ENCODE measurements at places on chromosomes 7 and 10.

DNA sequence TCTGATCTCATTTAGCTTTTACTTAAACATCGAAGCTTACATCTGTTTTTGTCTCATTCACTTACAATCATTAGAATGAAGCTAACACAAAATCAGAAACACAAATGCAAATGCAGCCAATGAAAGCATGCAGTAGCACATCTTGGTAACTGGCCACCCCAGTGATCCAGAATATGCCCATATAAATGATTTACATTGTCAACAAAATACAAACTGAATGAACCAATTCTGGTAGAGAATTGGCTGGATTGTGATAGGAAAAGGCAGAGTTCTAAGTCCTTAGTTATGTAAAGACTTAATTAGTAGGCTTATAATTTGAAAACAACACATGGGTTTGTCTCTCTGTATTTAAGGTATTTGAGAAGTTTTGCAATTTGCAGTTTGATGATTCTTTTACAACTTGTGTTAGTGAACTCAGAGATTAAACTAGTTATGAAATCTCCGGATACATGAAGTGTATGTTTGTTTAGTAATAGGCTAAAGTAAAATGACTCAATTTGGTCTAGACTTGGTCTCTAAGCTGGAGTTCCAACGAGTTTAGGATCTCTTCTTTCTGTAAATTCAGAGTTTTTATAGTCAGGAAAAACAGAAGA, 21.2 kb downstream of the TECTB start:
- no peak for DNase-seq

GRCh38 chr7:91126762-91127161, 137.5 kb upstream of the FZD1 start:
- DNase-seq, result no peak

GRCh38 chr7:11538751-11539299, 293.2 kb downstream of the THSD7A start:
- DNase-seq, result no peak

DNA sequence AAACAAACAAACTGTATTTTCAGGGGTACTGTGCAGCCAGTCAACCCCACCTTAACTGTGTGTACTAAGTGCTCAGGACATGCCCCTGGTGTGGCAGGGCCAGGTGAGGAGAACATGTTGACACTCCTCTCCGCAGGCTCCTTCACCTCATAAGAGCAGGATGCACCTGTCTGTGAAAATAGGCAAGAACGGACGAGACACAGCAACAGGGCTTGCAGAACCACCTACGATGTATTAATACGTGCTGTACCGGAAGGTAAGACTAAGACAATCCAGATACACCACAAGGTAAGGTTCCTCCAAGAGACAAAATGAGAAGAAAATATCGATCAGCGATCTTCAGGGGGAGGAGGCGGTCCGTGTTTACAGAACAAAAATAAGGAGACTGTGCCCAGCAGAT, 65.8 kb upstream of the CAMK2B start:
- no peak for DNase-seq

- DNase-seq, result no peak
These were observed 72.8 kb upstream of the MPP7 start for GRCh38 chr10:28375399-28376354.

DNA sequence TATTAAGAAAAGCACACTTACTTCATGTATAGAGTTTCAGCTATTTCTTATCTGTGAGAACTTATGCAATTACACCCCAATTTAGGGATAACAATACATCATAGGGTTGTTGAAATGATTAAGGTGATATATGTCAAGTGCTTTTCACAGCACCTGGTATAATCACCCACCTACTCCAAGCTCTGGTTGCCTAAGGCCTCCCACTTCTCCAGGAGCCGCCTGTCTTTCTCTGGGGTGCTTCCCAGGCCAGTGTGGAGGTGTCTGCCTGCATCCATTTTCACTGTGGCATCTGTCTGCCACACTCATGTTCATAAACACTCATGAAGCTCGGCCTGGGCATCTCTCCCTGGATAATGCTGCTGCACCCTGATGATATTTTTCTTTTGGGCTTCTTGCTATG, 250.3 kb downstream of the STK31 start:
- no peak for DNase-seq

- no peak for DNase-seq
These were observed 11.0 kb downstream of the DLG5 start for GRCh38 chr10:77915319-77916105.

GRCh38 chr10:109029870-109030269, 893.4 kb downstream of the XPNPEP1 start:
- DNase-seq, result no peak

DNA sequence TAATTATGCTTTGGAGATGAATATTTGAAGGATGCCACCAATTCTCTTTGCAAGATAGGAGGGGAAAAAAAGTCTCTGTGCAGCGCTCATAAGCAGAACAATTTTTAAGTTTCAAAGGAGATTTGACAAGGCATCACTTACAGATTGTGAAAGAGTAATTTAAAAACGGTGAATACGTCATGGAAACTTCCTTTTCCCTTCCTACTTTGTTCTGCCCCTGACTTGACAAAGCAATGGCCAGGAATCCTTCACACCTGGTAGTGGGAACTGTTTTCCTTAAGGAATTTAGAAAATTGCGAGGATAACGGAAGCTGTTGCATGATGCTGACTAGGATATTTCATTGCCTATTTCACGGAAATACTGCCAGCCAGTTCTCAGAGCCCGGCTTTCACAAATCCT, 16.7 kb downstream of the FAM107B start:
- no peak for DNase-seq

GRCh38 chr10:72875250-72876055, 18.1 kb upstream of the OIT3 start:
- no peak for DNase-seq

DNA sequence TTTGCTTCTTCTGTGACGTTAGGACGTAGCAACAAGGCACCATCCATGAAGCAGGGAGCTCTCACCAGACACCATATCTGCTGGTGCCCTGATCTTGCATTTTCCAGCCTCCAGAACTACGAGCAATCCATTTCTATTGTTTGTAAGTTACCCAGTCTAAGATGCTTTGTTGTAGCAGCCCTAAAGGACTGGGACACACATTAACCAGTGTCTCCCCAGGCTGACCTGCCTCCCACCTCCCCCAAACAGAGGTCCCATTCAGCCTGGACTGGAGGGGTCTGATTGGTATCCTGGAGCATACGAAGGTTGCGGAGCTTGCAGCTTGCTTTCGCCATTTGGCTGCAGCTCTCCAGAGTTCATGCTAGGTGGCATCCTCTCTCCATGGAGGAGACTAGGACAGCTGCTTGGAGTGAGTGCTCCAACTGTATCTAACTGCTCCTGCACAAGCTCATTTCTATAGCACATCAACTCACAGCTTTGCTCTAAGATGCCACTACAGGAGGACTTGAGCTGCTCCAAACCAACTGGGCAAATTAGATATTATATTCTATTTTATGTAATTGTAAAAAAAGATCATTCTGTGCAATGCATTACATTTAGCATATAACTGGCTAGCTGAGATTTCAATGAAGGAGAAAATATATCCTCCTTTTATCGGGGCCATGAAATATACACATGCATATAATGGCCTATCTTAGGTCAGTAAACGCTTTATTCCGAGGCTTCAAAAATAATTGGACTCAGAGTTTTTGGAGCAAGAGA, 8.0 kb upstream of the GRK5 start:
- DNase-seq, result no peak

GRCh38 chr10:29663718-29664117, 28.9 kb upstream of the SVIL start:
- no peak for DNase-seq

DNA sequence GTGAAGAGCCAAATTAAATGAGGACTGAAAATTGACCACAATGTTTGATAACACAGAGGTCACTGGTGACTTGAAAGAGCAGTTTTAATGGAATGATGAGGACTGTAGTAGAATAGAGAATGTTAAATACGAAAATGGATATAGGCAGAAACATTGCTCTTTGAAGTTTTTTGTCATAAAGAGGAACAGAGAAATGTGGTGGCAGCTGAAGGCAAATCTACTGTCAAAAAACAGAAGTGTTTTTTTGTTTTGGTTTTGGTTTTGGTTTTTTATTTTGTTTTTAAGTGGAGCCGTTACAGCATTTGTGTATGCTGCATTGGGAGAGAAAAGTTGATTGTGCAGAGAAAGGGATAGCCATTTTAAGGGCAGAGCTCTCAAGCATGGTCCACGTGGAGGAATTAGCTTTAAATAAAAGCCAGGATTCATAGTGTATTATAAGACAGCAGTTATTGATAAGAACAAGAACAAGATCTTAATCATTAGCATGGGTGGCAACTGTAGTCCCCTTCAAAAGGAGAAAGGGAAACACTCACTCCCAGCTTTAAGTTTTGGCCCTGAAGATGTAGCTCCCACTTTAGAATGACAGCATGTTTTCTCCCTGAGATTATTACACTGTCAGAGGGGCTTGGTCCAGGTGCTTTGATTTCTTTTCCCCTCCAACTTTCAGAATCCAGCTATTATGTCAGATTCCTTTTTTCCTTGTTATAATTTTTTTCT, 156.7 kb upstream of the BET1 start:
- DNase-seq, result no peak

GRCh38 chr10:34838366-34838900, 23.3 kb upstream of the PARD3 start:
- no peak for DNase-seq

DNA sequence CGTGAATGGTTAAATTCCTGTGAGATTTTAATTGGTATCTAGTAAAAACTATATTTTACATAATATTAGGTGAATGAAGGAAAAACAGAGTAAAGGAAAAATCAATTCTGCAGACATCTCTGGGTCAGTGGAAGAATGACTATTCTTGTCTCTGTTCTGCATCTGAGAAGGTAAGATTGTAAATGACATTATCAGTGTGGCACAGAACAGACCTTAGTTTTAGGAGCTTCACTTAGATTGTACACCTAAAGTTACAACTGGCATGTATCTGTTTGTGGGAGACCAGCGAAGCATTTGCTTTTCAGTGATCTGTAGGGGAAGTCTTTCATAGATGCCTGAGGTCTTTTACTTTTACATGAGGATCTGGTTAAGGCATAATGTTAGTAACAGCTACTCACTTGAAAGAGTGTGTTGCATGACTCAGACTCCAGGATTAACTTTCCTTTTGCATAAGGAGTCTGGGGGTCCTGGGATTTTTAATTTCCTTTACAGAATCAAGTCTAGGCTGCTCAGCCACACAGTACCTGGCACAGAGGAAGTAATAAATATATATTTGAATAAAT, 56.2 kb downstream of the JMJD1C start:
- DNase-seq, result no peak

DNA sequence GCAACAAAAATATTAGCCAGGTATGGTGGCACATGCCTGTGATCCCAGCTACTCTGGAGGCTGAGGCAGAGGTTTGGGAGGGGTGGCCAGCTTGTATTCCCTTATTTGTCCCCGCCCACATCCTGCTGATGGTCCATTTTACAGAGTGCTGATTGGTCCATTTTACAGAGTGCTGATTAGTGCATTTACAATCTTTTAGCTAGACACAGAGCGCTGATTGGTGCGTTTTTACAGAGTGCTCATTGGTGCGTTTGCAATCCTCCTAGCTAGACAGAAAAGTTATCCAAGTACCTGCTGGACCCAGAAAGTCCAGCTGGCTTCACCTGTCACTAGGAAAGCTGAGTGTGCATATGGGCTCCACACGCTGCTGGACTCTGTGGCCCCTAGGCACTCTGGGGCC, 40.0 kb upstream of the RASGEF1A start:
- no peak for DNase-seq

DNA sequence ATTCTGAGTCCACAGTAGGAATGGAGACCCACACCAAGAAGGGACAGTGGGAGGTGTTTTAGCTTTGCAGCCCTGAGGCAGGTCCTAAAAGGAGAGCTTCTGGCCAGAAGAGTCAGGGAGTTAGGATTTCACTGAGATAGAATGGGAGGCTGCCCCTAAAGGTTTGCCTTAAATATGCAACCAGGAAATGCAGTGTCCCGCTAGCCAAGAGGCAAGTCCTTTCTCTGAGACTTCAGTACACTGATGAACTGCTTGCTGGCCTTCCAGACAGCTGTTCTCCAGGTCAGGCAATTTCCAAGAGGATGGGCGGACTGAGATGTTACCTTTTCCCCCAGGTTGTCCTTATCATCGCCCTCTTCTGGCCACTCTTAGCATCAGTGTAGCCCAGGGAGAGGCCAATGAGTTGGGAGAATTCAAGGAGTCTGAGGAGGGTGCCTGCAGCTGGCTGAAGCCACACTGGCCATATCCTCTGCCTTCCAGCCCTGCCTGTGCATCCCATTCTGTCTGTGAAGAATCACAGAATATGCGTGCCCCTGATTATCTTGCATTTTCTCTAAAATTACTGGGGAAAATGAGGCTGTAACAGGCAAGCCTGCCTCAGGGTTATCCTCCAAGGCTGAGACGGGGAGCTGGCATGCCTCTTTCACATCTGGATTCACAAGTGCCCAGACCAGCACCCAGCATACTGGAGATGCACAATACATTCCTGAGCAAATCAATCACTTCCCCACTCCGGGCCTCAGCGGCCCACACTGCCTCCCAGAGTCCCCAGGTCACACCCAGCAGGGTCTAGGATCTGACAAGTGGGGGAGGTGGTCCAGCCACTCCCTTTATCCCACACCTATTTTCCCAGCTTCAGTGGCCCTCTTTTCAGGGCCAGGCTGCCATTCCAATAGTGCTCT, 2.4 kb downstream of the TLL2 start:
- no peak for DNase-seq

DNA sequence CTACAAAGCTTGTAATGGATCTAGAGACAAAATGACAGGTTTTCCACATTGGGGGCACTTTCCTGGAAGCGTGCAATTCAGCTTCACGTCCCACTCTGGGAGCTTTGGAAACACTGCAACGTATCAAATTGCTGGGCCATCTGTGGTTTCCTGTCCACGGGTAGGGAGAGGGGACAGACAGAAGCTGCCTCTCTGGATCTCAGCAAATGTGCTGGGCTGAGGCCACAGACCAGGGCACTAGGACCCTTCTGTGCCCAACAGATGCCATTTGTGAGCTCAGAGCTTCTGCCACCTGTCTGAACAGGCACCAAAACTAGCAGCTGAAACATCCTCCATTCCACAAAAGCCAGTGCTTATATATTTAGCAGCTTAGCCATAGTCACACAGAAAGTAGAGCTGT, 40.9 kb upstream of the FRMD4A start:
- DNase-seq, result no peak

DNA sequence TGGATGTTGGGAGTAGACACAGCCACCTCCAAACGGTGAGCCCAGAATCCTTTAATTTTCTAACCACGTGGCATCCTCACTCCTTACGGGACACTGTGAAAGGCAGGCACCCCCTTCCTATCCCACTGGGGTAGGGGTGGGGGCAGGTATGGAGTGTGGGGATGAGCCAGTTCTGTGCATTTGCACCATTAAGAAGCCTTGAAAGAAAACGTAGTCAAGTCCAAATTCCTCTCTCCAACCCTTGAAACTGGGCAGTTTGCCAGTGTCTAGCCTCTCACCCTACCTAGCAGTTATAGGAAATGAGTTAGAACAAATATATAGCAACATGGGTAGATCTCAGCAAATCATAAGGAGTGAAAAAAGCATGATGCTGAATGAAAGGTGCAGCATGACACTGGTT, 92.4 kb upstream of the LEP start:
- DNase-seq, result no peak

GRCh38 chr7:78226059-78226719, 427.6 kb downstream of the PHTF2 start:
- no peak for DNase-seq
